Heart right ventricle (tissue), 16 donors: ENCODE measurements at places on chromosomes 7 and 10. TPM values are rescaled to one million over a fixed set of nuclear protein-coding genes. Genes with fewer than 3 reads are reported as not detected.

- H3K27me3 ChIP-seq: no peaks in the 10 kb centered on the region
- no peak for DNase-seq
- H3K4me3 ChIP-seq: no peak overlapping the region
- no peak overlapping the region for H3K27ac ChIP-seq
- peaks cover 15% of the 10 kb centered on the region for H3K4me1 ChIP-seq
These were observed 48.6 kb downstream of the FAM20C start for GRCh38 chr7:240887-241421.

DNA sequence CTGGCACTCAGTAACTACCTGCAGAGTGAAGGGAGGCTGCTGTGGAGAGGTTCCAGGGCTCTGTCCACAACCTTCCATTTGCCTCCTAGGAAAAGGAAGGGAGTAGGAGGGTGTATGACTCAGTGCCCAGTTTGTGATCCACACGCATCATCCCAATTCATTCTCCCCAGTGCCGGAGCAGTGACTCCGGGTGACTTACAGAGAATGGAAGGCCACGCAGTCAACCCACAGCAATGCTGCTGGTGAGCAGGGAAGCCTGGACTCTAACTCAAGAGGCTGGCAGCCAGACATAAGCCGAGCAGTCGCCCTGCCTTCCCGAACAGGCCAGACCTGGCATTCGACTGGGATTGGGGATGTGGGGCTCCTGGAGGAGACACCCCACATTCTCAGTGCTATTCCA, 139.9 kb downstream of the SH3PXD2A start:
- no peak overlapping the region for H3K4me3 ChIP-seq
- H3K27me3 ChIP-seq: no peaks in the 10 kb centered on the region
- no peak for DNase-seq
- H3K36me3 ChIP-seq: no peaks in the 10 kb centered on the region
- H3K27ac ChIP-seq: no peak overlapping the region

GRCh38 chr7:12508005-12508404, 62.5 kb upstream of the SCIN start:
- no peaks in the 10 kb centered on the region for H3K36me3 ChIP-seq
- H3K4me1 ChIP-seq: no peaks in the 10 kb centered on the region
- DNase-seq: no peak
- no peak overlapping the region for H3K4me3 ChIP-seq

GRCh38 chr7:137933270-137934017, 68.4 kb downstream of the CREB3L2 start:
- peak overlapping the region; percentile 63 for H3K27ac ChIP-seq
- H3K27me3 ChIP-seq: no peaks in the 10 kb centered on the region
- H3K36me3 ChIP-seq: no peaks in the 10 kb centered on the region
- H3K4me3 ChIP-seq: no peak overlapping the region
- peak; percentile 19 for DNase-seq

- no peak overlapping the region for H3K4me3 ChIP-seq
- H3K4me1 ChIP-seq: peaks cover 14% of the 10 kb centered on the region
- no peak for DNase-seq
- no peaks in the 10 kb centered on the region for H3K36me3 ChIP-seq
- H3K27ac ChIP-seq: no peak overlapping the region
These were observed 17.0 kb upstream of the C10orf105 start for GRCh38 chr10:71736570-71736952.

DNA sequence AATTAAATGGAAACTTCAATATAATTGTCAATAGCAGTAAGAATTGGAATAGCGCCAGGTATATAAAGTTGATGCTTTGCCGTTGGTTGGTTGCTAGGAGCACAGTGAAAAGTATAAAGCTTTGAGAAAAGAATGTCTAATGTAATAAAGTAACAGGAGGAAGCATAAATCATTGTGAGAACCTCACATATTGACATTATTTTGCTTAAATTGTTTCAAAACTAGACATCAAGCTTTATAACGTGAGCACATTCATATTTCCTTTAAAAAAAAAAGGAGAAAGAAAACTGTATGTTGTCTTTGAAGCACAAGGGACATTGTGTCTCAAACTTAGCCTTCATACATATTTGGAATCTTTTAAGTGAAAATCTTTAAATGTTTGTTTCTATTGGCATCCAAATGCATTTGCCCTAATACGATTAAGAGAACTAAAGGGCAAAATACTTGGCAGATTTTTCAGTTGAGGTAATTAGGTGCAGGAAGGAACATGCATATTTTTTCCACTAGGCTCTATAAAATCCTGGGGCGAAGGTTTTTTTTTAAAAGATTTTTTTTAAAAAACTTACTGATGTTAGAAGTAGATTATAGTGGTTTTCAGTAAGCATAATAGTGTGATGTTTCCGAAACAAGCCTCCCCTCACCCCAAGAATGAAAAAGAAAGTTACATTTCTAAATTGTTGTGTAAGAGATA, 92.4 kb downstream of the ARID5B start:
- H3K36me3 ChIP-seq: no peaks in the 10 kb centered on the region
- H3K4me1 ChIP-seq: peaks cover 21% of the 10 kb centered on the region
- no peak overlapping the region for H3K4me3 ChIP-seq
- H3K27me3 ChIP-seq: no peaks in the 10 kb centered on the region
- no peak for DNase-seq
- H3K27ac ChIP-seq: peak overlapping the region; percentile 90

- H3K27ac ChIP-seq: no peak overlapping the region
- no peaks in the 10 kb centered on the region for H3K36me3 ChIP-seq
- H3K4me3 ChIP-seq: no peak overlapping the region
- H3K4me1 ChIP-seq: peaks cover 37% of the 10 kb centered on the region
- H3K27me3 ChIP-seq: no peaks in the 10 kb centered on the region
These were observed 225.3 kb downstream of the PTEN start for GRCh38 chr10:88088441-88089340.

- H3K4me3 ChIP-seq: no peak overlapping the region
- no peaks in the 10 kb centered on the region for H3K36me3 ChIP-seq
- no peak overlapping the region for H3K27ac ChIP-seq
- peaks cover 19% of the 10 kb centered on the region for H3K4me1 ChIP-seq
- H3K27me3 ChIP-seq: no peaks in the 10 kb centered on the region
These were observed 145.3 kb upstream of the SVIL start for GRCh38 chr10:29780096-29780495.

DNA sequence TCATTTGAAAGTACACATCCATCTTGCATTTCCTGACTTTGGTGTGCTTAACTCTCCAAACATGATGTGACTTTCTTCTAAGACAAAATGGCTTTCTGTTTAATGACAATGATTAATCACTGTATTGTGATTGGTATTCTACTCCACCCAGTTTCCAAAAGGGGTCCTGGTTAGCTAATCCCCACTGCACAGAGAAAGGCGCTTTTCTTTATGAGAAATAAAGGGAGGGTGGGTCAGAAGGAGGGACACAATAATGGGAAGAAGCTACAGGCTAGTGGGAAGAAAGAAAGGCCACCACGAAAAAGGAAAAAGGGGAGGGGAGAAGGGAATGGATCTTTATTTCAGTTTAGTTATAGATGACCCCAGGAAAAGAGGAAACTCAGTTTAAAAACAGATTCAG, 69.2 kb downstream of the PRTFDC1 start:
- H3K4me3 ChIP-seq: no peak overlapping the region
- no peaks in the 10 kb centered on the region for H3K36me3 ChIP-seq
- H3K4me1 ChIP-seq: peaks cover 12% of the 10 kb centered on the region
- H3K27me3 ChIP-seq: no peaks in the 10 kb centered on the region

DNA sequence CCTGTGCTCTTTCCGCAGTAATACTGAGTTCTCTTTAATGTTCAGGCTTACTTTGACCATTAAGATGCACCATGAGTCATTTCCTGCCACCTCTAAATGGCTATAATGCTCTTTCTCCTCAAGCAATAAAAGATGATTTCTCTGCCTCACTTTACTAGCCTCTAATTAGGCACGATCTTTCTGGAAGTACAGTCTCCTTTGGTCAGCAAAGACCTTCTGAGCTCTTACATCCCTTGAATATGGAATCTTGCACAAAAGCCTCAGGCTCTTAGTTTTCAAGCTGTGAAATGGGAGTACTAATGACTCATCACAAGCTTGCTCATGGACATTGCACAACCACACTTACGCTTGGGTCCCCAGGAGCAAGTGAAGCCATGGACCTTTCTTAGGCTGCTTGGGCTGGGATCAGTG, 85.9 kb downstream of the FRMD4A start:
- no peaks in the 10 kb centered on the region for H3K4me1 ChIP-seq
- no peak for DNase-seq
- H3K27me3 ChIP-seq: peaks cover 17% of the 10 kb centered on the region
- no peaks in the 10 kb centered on the region for H3K36me3 ChIP-seq
- no peak overlapping the region for H3K27ac ChIP-seq

RAB19 gene
- not detected for total RNA-seq

DNA sequence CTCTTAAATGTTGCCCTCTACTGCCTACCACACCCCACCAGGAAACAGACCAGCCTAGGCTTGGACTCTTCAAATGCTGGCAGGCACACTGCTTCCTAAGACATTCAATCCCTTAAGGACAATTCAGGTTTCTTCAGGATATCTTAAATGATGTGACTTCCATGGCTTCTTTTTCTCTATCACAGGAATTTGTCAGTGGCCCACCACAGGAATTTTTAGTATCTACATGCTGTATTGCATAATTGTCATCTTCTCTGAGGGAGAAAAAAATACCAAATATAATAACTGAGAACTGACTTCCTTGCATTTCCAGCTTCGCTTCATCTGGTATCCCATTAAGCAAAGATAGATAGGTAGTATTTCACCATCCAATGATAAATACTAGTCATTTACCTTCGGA, 129.3 kb downstream of the WNT2 start:
- H3K27ac ChIP-seq: no peak overlapping the region
- DNase-seq: no peak
- H3K27me3 ChIP-seq: no peaks in the 10 kb centered on the region
- H3K4me3 ChIP-seq: no peak overlapping the region

GRCh38 chr7:7201578-7202374, 19.4 kb downstream of the C1GALT1 start:
- H3K4me3 ChIP-seq: no peak overlapping the region
- peak overlapping the region; percentile 43 for H3K27ac ChIP-seq
- no peak for DNase-seq
- H3K36me3 ChIP-seq: no peaks in the 10 kb centered on the region

DNA sequence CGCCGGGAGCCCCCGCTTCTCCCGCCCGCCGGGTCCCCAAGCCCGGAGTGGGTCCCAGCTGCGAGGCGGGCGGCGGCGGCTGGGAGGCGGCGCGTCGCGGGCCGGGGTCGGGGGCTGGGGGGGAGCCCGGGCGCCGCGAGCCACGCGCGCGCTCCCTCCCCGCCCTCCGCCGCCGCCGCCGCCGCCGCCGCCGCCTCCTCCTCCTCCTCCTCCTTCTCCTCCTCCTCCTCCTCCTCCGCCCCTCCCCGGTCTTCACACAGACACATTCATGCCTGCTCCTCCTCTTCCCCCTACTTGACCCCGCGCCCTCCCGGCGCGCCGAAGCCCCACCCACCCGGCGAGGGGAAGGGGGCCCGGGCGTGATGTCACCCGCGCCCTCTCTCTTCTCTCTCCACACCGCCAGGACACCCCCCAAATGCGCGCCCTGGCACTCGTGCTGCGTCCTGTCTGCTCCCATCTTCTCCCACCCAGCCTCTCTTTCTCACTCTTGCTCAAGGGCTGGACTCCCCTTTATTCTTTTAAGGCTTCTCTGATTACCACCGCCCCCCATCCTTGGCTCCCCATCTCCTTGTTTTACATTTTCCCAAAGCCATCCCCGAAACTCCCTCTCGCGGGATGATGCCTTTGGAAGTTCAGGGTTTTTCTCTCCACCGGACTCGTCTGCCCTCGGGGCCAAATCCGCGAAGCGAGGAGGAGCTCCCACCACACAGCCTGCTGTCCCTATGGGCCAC, 967 bp upstream of the GLI3 start:
- DNase-seq: peak; percentile 76
- H3K27me3 ChIP-seq: no peaks in the 10 kb centered on the region
- peaks cover 10% of the 10 kb centered on the region for H3K4me1 ChIP-seq
- peak overlapping the region; percentile 81 for H3K27ac ChIP-seq
- no peaks in the 10 kb centered on the region for H3K36me3 ChIP-seq

DNA sequence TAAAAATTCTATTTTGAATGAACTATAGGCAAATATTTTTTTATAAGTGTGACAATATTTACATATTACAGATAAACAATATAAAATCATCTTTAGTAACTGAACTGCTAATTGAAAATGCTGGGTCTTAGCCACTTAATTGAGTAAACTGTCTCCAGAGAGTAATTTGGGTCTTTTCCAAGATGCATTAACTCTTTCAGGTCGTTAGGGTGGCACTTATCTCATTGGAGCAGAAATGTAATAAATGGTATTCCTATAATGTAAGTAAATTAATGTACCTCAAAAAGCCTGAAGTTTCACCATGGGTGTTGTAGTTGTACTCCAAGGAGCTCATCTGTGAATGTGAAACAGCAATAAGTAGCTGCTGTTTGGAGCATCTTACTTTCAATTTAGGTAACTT, 208.5 kb downstream of the EXOC4 start:
- H3K36me3 ChIP-seq: no peaks in the 10 kb centered on the region
- H3K4me1 ChIP-seq: no peaks in the 10 kb centered on the region
- no peak overlapping the region for H3K4me3 ChIP-seq
- no peak for DNase-seq

ANKRD61 gene
- total RNA-seq: not detected

DNA sequence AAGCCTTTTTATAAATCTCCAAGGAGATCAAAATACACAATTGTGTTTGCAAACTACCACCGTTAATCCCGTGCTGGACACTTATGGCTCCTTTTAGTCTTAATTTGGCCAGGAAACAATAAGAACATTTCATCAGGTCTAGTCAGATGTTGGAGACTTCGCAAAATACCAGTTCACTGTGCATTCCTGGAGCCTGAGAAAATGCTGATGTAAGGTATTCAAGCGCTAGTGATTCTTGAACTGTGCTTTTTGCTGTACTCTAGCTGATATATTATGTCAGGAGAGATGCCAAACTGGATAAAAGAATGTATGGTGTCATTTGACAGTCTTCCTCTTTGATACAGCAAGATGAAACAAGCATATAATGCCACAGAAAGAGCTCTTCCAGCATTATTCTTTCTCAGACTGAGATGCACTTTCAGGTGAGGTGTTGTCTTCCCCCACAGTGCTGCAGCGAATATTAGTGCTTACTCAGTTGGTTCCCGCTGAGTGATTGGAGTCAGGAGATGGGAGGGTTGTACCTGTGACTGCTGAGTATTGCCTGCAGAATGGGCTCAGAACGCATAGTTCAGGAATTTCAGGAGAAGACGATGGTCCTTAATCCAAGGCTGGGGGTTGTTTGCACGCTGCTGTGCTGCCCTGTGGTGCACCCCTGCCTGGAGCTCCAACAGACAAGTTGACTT, 59.2 kb downstream of the OGDH start:
- H3K27ac ChIP-seq: no peak overlapping the region
- no peaks in the 10 kb centered on the region for H3K36me3 ChIP-seq

AZGP1 gene
- 75.9 TPM for total RNA-seq

GRCh38 chr7:96320442-96320841, 1.5 kb downstream of the SLC25A13 start:
- peak overlapping the region; percentile 93 for H3K4me3 ChIP-seq
- DNase-seq: no peak
- no peaks in the 10 kb centered on the region for H3K36me3 ChIP-seq

DNA sequence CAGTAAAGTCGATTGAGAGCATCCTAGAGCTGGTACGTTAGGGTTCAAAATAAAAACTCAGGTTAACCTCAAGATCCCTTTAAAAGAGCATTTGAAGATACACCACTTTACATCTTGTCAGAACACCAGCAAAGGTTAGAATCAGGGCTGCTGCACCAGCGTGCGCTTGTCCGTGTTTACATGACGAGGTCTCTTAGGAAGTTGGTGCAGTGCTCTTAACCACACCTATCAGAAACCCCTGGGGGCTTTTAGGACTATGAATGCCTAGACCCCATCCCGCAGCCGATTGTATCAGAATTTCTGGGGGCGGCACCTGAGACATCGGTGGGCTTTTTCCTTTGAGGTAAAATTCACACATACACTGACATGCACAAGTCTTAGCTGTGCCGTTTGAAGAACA, 97.6 kb downstream of the ZMYND11 start:
- no peaks in the 10 kb centered on the region for H3K4me1 ChIP-seq
- H3K36me3 ChIP-seq: peaks cover 5% of the 10 kb centered on the region
- H3K27me3 ChIP-seq: no peaks in the 10 kb centered on the region
- no peak overlapping the region for H3K27ac ChIP-seq

PPP1R17 gene
- total RNA-seq: not detected

CCSER2 gene
- total RNA-seq: 251 TPM
